ENCODE measurements at places on chromosomes 2 and 18.

DNA sequence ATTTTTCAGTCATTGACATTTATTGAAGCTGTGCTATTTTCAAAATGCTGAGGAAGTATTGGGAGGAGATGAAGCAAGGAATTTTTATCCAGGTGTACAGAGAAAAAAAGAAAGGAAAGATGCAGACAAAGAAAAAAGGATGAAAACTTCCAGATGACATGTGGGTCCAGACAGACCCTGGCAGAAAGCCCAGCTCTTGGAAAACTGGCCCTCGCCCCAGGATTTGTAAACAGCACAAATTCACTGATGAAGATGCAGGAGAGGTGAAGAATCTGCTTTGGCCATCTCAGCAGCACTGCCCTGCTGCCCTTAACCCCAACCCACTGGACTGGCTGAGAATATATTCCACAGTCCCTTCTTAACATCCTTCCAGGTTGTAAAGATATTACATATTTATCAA is 12.5 kb downstream of the TACR1 start:
- peak; percentile 42 for DNase-seq

- peak; percentile 77 for DNase-seq
Observed at GRCh38 chr2:217168496-217168895, 308.6 kb upstream of the TNP1 start.

GRCh38 chr2:79370976-79371538 is 141.8 kb upstream of the CTNNA2 start:
- DNase-seq = no peak

- DNase-seq = no peak
Observed at GRCh38 chr18:6255886-6256285, 158.8 kb downstream of the L3MBTL4 start.

DNA sequence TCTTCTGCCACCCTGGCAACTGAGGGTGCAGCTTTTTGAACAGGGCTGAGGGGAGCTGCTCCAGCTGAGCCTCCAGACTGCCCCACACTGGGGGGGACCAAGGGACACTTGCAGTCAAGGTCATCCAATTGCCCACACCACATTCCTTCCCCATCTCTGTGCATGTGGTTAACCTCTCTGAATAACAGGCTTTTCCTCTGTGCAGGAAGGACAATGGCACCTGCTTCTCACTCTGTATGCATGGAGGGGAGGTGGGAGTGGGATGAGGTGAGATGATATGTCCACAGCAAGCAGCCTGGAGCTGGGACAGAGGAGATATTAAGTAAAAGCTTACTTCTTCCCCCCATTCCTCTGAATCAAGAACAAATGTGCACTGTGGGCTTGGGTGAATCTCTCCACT is 39.1 kb upstream of the TEX51 start:
- DNase-seq = no peak

GRCh38 chr2:55269645-55269990 is 587 bp upstream of the MTIF2 start:
- DNase-seq = peak; percentile 18

DNA sequence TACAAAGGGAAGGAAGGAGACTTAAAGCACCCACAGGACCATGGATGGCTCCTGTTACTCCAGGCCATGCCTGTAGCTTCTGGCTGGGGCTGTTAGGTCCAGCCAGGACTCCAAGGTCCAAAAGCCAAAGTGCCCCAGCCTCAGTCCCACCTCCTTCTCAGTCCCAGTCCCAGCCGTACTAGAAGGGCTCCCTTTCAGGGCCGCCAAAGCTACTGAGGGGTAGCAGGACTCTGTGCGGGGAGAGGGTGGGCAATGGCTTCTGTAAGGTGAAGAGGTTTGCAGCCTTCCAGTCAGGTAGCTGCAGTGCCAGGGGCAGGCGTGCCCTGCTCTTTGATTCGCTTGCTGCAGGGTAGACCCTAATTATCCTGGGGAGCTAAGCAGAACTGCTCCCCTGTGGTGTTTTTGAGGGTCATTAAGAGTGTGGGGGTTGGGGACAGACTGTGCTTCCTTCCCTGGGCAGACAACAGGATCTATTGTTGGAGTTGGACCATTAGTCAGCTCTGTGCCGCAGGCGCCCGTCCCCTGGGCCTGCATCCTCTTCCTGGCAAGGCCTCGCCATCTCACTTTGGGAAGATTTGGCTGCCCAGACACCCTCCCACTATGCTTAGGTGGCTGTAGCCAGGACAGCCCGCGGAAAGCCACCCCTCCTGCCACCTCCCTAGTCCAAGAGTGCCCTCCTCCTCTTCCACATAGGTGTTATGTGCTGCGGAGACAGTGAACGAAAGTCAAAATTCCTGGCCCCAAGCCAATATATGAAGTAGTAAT is 118.8 kb downstream of the ZBTB7C start:
- no peak for DNase-seq

Data from umbilical cord (tissue), 2 donors.